Mammary epithelial cell (primary cell): ENCODE measurements at places on chromosomes 12 and 14. TPM values are rescaled to one million over a fixed set of nuclear protein-coding genes. Genes with fewer than 3 reads are reported as not detected.

SERPINA1 gene
- 147 TPM for polyA plus RNA-seq

PZP gene
- polyA plus RNA-seq = not detected

DNA sequence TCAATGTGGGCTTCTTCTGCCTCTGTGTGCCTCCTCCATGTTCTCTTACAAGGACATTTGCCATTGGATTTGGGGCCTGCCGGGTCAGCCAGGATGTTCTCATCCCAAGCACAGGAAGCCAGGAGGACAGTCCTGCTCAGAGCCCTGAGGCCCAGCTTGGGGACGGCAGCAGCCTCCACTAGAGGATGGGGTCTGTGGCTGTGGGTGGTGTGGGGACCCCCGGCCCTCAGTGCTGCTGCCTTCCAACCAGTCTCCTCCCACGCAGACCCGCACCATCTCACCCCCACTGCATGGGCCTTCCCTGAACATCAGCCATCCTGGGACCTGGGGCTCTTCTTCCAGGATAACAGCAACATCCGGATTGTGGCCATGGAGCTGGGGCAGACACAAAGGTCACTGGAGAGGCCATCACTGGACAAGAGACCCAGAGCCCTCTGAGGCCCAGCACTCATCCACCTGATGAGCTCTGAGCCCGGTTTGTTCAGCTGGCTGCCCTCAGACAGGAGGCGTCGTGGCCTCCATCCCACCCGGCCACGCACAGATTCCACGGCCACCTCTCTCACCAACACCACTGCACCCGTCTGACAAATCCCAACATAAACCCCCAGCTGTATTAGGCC lies 56.5 kb upstream of the C14orf180 start:
- DNase-seq = no peak

GRCh38 chr14:100467939-100468338 lies 119.3 kb downstream of the BEGAIN start:
- DNase-seq = no peak

- DNase-seq = no peak
Observed at GRCh38 chr12:132710043-132710404, 618 bp upstream of the PGAM5 start.
